ENCODE measurements at places on chromosomes 6 and 20. TPM values are rescaled to one million over a fixed set of nuclear protein-coding genes. Genes with fewer than 3 reads are reported as not detected.
A peak's percentile ranks its signal among the peaks of the same experiment; 100 is the strongest.

Gene LY6G6D
- total RNA-seq, result not detected

Gene TMC2
- total RNA-seq, result not detected

Gene DUSP15
- 23.6 TPM for total RNA-seq

Gene FNDC1
- 0.23 TPM for total RNA-seq

GRCh38 chr6:132648356-132648755 is 10.6 kb downstream of the TAAR1 start:
- no peaks in the 10 kb centered on the region for H3K36me3 ChIP-seq
- DNase-seq, result no peak
- H3K4me1 ChIP-seq, result no peaks in the 10 kb centered on the region
- no peak overlapping the region for H3K27ac ChIP-seq
- H3K27me3 ChIP-seq, result no peaks in the 10 kb centered on the region
- no peak overlapping the region for H3K4me3 ChIP-seq

DNA sequence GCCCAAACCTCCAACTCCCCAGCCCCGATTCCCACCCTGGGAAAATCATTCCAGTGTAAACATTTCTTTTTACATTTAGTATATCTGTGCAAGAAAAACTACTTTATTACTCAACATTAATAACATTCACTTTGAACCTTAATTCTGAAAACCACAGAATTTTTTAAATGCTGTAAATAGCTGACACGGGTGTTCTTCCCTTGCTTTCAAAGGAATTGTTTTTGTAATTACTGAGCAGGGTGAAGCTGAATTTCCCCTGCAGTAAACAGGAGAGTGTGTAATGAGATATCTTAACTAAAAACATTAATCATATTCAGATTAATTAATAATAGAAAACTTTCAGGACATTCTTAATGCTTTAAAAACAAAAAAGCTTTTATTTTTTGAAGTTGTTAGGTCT is 99.3 kb upstream of the CITED2 start:
- no peaks in the 10 kb centered on the region for H3K27me3 ChIP-seq
- H3K27ac ChIP-seq, result peak overlapping the region; percentile 58
- peaks cover 4% of the 10 kb centered on the region for H3K4me1 ChIP-seq
- no peaks in the 10 kb centered on the region for H3K36me3 ChIP-seq

GRCh38 chr6:154509421-154510143 is 903 bp downstream of the CNKSR3 start:
- H3K36me3 ChIP-seq, result no peaks in the 10 kb centered on the region
- peaks cover 25% of the 10 kb centered on the region for H3K4me1 ChIP-seq
- DNase-seq, result no peak

DNA sequence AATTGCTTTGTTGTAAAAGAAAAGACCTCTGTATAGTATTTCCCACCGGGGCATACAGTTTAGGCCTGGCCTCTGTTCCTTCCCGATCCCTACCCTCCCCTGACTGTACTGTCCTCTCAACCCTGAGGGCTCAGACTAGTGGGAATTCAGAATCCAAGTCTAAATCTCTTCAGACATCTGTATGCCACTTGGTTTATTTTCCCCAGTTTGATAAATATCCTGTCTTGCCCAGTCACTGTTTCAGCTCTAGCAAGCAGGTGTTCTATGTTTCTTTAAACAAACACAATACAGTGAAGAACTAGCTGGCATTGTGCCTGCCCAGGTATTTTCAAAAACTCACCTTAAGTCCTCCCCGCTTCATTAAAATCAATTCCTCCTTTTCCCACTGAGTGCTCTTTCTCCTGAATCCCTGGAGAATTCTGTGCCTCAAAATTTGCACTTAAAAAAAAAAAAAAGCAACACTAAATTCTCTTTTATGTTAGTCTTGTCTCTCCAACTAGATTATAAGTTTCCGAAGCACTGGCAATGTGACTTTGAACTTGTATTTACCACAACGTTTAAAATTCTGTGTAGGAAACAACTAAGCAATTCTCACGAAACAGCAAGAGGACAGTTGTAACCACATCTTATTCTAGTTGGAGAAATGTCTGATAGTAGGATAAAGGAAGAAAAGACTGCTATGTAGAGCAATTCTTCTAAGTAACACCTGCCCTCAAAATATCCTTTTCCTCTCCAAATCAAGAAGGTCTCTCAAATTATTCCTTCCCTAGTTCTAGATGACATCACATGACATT is 112.0 kb upstream of the CARMIL1 start:
- no peak overlapping the region for H3K4me3 ChIP-seq
- H3K4me1 ChIP-seq, result no peaks in the 10 kb centered on the region
- no peaks in the 10 kb centered on the region for H3K27me3 ChIP-seq

GRCh38 chr6:5246141-5247097 is 14.3 kb downstream of the LYRM4 start:
- no peaks in the 10 kb centered on the region for H3K36me3 ChIP-seq
- no peaks in the 10 kb centered on the region for H3K27me3 ChIP-seq
- no peak overlapping the region for H3K4me3 ChIP-seq
- H3K27ac ChIP-seq, result no peak overlapping the region
- H3K4me1 ChIP-seq, result no peaks in the 10 kb centered on the region
- no peak for DNase-seq

GRCh38 chr6:170056278-170056711 is 234.6 kb downstream of the DLL1 start:
- DNase-seq, result no peak
- no peak overlapping the region for H3K4me3 ChIP-seq
- H3K36me3 ChIP-seq, result no peaks in the 10 kb centered on the region

DNA sequence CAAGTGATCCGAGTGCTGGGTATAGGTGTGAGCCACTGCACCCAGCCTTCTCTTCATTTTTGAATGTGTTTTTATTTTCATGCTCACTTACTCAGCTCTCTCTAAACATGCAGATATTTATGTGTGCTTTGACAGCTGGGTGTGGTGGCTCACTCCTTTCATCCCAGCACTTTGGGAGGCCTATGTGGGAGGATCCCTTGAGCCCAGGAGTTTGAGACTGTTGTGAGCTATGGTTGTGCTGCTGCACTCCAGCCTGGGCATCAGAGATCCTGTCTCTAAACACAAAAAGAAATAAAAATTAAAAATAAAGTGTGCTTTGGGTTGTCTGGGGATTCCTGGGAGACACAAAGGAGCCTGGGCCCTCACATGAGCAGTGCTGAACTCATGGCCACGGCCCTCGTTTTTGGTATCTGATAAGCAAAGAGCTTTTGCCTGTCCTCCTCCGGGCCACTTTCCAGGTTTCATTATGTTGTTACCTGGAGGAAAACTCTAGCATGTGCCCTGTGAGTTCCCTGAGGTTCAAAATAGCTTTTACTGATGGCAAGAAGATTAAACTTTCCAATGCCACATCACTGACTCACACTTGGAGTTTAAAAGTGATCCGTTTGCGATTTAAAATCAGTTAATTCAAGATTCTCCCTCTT is 78.5 kb downstream of the CD164 start:
- no peak overlapping the region for H3K27ac ChIP-seq
- no peak overlapping the region for H3K4me3 ChIP-seq
- no peaks in the 10 kb centered on the region for H3K36me3 ChIP-seq
- H3K27me3 ChIP-seq, result peaks cover 12% of the 10 kb centered on the region
- no peak for DNase-seq
- no peaks in the 10 kb centered on the region for H3K4me1 ChIP-seq
